ENCODE measurements at places on chromosomes 5 and 9.
A peak's percentile ranks its signal among the peaks of the same experiment; 100 is the strongest.

GRCh38 chr9:33742519-33742918 is 52.8 kb upstream of the PRSS3 start:
- DNase-seq, result no peak

- no peak for DNase-seq
These were observed 189.8 kb downstream of the DRD1 start for GRCh38 chr5:175254155-175254554.

DNA sequence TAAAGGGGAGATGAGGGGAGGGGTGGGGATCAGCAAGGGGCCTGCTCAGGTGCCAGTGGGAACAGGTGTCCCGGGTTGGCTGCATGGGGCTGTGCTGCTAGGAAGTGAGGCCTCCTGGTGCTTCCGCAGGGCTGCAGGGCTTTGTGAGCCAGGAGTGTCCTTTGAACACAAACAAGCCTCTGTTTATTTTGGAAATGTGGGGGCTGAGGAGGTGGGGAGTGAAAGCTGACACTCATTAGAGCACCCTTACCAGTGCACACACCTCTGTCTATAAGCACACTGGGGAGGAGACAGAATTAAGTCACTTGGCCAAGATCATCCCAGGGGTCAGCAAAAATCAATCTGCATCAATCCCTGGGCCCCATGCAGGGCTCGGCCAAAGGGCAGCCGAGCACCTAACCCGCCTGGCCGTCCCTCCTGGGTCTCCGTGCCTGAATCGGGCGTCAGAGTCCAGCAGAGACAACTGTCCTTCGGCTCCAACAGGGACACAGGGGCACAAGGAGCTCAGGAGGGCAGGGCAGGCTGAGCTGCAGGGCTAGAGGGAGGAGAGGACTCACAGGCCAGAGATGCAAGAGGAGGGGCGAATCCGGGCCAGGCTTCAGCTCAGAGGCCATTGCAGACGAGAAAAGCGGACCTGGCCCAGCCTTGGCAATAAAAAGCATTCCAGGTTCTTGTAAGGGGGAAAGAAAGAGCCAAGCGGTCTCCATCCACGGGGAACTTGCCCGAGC is 99.8 kb downstream of the VAV2 start:
- no peak for DNase-seq

GRCh38 chr5:99926463-99926862 is 608.7 kb upstream of the FAM174A start:
- no peak for DNase-seq

DNA sequence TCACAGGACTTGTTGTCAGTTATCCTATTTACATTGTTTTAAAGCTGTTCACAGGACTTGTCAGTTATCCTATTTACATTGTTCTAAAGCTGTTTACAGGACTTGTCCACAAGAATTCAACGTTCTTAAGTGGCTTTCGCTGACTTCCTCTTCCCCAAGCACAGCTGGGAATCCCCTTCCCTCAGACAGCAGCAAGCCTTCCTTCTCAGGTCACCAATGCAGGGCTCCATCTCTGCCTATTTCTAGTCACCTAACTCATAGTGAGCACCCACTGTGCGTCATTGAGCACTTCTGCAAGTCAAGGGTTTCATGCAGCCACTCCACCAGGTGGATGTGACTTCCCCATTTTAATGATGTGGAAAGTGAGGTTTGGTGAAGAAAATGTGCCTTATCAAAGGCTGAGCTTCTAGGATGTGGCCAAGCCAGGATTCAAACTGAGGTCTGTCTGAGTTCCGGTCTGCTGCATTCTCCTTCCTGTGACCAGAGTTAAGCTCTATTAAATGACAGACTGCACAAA is 109.8 kb upstream of the ZNF462 start:
- DNase-seq, result no peak

DNA sequence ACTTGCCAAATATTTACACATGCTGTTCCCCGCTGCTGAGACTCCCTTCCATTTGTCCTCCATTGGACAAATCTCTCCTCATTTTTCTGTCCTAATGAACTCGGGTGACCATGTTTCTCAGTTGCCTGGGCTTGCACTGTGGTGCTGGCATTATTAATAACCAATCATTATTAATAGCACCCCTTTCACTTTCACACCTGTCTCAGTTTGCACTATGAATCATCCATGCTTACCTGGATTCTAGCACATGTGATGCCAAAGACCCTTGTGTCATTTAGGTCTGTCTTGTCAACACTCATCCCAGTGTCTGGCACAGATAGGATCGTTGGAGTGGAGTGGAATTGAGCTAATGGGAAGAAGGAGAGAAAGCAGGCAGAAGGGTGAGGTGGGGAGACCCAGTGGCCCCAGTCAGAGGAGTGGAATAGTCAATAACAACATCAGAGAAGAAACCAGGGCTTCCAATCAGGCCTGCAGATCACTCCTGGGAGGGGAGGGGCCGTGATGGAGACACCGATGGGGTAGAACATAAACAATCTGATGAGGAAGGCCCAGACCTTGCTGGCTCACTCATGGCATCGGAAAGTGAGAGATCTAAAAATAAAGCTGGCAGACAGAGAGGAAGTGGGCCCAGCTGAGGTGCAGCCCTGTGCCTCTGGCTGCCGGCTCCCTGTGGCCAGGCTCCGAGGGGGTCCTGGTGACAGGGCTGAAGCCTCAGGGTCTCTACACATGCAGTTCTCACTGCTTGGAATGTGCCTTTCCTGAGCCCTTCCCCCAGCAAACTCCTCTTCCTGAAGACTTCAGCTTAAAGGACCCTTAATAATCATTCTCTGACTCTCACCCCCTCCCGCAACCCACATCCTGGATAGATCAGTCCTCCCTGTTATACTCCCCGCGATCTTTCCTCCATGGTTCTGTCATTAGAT is 33.5 kb upstream of the CRB2 start:
- no peak for DNase-seq

- no peak for DNase-seq
These were observed 52.3 kb downstream of the NLN start for GRCh38 chr5:65774346-65774745.

DNA sequence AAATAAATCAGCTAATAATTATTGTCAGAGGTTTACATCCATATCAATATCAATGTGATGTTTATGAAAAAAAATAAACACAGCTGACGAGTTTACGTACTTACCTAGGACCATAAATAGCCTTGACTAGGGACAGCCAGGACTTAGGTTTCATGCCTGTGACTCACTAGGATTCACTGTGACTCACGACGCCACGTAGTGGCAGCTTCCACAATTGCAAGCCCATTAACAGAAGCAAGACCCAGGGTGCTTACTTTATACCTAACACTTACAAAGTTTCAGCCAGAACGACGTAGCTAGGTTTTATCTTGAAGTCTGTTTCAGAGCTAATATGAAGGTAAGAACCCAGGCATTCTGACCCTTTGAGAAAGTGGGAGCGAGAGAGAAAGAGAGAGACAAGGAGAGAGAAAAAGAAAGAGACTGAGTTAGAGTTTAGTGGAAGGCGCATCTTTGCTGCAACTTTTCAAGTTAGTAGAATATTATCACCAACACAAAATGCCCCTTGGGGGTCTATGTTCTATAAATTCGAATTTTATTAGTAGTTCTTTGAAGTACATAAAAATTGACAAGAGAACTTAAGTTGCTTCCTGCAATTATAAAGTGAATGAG is 191.2 kb downstream of the GNA14 start:
- peak; percentile 93 for DNase-seq

DNA sequence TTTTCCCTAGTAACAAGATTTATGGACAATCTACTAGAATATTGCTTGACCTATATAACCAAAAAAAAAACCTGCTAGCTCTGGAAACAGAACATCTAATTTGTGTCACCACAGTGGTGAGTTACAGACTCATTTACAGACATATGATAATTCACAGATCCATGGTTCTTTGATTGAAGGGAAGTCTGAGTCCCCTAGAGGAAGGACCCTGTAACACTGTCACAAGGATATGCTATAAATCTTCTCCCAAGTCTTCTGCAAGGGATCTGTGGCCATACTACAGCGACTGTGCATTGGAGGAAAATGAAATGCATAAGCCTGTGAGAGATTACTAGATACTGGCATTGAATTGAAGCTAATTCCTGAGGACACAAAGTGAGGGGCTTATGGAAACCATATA is 630.6 kb upstream of the SGCD start:
- DNase-seq, result no peak

GRCh38 chr5:84088996-84089395 is 295.7 kb downstream of the EDIL3 start:
- DNase-seq, result no peak

DNA sequence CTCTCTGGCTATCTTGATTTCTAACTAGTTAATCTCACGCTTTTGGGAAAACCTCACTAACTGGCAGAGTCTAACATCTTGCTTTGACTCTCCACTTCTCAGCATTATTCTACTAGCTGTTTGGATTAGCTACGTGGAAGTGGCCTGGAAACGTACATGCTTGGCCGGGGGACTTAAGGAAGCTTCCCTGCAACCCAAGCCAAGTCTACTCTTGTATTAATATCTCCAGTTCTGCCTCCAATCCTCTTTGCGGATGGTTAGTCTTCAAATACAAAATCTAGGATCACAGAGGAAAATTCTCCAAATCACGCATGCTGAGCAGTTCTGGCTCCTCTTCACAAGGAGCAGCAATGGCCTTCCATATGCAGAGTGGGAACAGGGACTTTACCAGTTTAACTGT is 51.8 kb upstream of the RETREG1 start:
- no peak for DNase-seq

DNA sequence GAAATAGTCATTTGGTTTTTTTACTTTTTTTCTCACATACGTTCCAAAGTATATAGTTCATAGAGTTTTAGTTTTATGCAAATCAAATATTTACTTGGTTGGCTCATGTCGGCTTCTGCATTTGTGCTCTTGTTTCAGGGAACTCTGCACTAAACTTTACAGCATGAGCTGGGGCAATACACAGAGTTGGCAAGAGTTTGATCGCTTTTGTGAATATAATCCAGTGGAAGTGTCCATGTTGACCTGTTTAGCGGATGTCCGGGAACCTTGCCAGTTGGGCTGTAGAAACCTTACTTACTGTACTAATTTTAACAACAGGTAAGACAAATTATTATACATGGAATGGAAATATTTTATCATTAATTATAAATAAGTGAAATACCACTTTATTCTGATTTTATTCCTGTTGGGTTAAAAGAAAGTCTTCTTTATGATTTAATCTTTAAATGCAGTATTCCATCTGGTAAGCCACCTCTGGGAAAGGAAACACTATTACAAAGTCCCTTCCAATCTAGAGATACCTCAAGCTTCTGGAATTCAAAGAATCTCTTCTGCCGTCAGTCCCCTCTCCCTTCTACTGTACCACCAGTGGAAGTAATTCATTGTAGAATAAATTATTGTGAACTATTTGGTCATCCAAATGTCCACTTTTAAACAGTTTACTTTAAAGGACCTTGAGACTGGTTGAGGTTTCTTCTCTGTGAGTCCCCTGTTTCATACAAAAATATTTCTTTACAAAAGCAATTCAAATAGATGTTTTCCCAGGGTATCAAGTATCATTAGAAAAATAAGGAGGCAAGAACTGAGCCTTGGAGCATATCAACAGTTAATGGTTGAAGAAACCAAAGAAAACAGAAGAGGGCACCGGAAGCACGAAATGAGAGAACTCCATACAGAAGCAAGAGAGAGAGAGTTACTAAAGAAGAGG is 45.2 kb upstream of the GLIPR2 start:
- no peak for DNase-seq

DNA sequence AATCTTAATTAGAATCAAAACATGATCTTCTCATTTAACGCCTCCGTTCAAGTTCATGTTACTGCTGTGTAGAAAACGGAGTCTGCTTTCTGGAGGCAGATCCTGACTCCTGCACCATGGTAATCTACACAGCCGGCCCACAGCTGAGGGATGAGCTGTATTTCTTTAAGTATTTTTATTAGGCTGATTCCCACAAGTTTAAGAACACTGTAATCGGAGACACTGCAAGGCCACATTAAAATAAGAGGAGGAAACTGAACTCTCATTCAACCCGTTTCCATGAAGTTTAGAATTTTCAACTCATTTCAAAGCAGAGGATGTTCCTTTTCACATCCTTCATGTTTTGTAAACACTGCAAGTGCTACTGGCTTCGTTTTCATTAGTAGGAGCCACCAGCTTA is 372.2 kb downstream of the NFIB start:
- DNase-seq, result no peak

DNA sequence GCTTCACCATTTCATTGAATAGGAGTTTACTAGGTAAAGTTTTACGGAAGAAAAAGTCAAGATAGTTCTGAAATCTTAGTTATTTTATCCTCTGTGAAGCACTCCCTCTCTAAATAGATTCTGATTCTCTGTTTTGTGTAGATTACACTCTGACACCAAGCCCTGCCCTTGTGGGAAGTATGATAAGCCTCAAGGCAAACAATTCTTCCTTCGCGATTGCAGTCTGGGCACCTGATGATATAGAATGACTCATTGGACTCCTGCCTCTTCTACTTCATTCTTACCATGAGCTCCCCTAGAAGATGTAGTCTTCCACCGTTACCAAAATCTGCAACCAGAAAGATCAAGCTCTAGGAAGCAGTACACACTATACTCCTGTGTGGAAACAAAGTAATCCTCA is 626.9 kb upstream of the PTGER4 start:
- DNase-seq, result no peak

- DNase-seq, result no peak
These were observed 57.5 kb downstream of the DAB2IP start for GRCh38 chr9:121708768-121709488.

DNA sequence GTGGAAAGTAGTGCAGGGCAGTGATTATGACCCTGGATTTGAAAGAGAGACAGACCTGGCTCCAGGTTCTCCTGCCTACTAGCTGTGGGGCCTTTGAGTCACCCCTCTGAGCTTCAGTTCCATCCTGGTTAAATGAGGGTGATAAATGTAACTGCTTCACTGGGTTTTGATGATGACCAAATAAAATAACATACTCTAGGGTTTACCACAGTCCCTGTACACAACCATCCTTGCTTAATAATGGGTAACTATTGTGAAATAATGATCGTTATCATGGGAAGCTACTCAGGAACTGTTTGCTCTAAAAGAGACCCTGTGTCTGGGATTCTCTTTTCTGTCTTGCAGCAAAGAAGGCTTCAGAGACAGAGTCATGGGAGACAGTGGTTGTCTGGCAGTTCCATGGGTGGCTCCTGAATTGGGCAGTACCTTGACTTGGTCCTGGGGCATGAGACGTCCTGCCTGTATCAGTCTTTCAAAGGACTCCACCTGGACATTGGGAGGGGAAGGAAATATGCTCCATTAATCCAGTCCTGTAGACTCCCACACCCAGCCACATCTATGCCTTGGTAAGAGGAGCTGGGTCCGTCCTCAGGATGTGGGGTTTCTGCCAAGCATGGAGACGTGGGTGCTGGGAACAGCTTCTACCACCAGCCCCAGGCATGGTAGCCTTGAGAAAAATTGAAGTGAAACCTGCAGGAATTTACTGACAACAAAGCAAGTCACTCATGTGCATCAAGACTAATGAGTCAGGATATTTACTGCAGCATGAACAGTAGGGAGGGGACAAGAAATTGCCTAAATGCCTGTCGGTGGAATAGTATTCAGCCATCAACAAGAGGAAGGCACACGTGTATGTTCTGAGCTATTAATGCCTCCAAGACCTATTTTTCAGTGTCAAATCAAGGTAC is 23.4 kb downstream of the AKNA start:
- DNase-seq, result no peak

DNA sequence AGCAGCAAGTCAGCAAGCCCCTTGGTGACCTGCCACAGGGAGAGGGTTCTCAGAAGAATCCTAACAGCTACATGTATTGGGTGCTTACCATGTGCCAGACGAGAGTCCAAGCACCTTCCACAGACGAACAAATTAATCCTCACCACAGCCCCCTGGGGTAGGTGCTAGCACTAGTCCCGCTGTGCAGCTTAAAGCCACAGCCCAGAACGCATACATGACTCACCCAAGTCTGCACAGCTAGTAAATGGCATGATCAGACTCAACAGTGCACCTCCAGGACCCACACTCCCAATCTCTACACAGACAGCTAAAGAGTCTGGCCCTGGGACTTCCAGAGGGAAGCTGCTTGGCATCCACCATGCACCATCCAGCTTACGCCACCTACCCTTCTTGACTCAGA is 111.5 kb downstream of the PAX5 start:
- DNase-seq, result no peak

Measured in NT2/D1 (cell line).